Activated naive CD4-positive, alpha-beta T cell (primary cell): ENCODE measurements at places on chromosomes 3 and 15.

GRCh38 chr3:127732303-127732702 lies 59.6 kb downstream of the ABTB1 start:
- no peak for DNase-seq

GRCh38 chr3:9986230-9986725 lies 363 bp downstream of the EMC3 start:
- no peak for DNase-seq

DNA sequence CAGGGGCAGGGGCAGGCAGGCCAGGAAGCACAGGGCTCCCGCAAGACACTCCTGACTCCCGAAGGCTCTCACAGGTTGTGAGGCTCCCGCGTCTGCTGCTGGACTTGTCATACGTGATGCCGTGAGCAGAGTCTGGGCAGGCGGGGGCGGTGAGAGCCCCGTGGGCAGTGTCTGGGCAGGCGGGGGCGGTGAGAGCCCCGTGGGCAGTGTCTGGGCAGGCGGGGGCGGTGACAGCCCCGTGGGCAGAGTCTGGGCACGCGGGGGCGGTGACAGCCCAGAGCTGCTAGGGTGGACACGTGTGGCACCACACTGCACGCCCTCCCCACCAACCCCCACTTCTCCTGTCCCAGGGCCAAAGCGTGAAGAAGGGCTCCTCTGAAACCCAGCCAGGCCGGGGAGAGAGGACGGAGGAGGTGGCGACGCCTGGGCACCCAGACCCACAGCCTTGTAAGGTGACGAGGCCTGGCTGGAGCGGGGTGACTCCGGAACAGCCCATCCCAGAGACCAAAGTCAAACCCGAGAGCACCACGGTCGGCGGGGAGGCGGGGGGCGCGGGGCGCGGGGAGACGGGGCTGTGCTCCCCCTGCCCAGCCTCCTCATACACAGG lies 35.0 kb downstream of the TNK2 start:
- DNase-seq, result no peak

GRCh38 chr3:103308921-103309320 lies 874.1 kb downstream of the ZPLD1 start:
- DNase-seq, result no peak

GRCh38 chr3:29514170-29514569 lies 233.3 kb downstream of the RBMS3 start:
- no peak for DNase-seq

GRCh38 chr3:36942638-36943248 lies 2.1 kb downstream of the TRANK1 start:
- DNase-seq, result no peak
